ENCODE measurements at places on chromosomes 4 and X. TPM values are rescaled to one million over a fixed set of nuclear protein-coding genes. Genes with fewer than 3 reads are reported as not detected.

Gene IQCM
- not detected for total RNA-seq

Gene SLC34A2
- not detected for total RNA-seq

Gene MAGEA1
- not detected for total RNA-seq

Gene PLXNB3
- total RNA-seq, result 18.7 TPM

Gene FAM241A
- 8.4 TPM for total RNA-seq

Gene SEC31A
- 156 TPM for total RNA-seq

Gene FHDC1
- total RNA-seq, result 6.7 TPM

Gene UGT2B28
- not detected for total RNA-seq

Gene CCSER1
- total RNA-seq, result 149 TPM

Gene TCEAL6
- not detected for total RNA-seq

Gene SLC7A11
- 15.8 TPM for total RNA-seq

Gene DUX4
- not detected for total RNA-seq

Gene DDX53
- not detected for total RNA-seq

Gene ZIC3
- total RNA-seq, result not detected

Gene PFKFB1
- total RNA-seq, result not detected

Data from stomach (tissue), 19 donors.